ENCODE measurements at places on chromosomes 5 and 9.

DNA sequence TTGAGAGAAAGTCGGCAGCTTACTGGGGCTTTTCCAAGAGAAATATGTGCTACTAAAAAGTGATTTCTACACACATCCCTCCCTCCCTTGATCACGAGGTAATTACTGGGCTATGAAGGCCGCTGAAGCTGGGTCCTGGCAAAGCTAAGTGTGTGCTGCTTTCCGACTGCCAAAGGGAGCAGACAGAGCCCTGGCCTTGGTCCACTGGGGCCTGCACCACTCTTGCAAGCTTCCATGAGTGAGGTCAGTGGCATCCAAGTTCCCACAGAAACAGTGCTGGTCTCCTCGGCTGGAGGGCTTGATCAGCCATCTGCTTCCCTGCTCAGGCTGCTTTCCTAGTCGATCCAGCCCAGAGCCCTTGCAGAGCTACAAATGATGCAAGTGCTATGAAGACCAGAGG lies 154.8 kb upstream of the LHFPL2 start:
- no peak for DNase-seq

- DNase-seq: no peak
Measured at GRCh38 chr5:120228262-120229031, 235.7 kb upstream of the PRR16 start.

GRCh38 chr9:34701023-34701768 lies 8.7 kb downstream of the CCL21 start:
- peak; percentile 69 for DNase-seq

DNA sequence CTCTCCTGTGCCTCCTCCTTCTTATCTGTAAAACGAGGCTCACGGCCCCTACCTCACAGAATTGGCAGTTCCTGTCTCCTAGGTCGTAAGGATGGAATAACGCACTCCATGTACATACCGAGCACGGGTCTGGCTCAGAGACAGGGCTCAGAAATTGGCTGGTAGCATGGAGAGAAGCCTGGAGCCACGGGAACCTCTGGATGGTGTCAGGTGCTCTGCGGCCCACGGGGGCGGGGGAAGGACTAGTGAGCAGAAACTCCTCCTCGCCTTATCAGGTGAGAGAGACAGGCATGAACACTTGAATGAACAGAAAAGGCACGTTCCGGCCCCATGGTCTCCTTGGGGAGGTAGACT lies 15.4 kb upstream of the C5orf47 start:
- DNase-seq: peak; percentile 49

DNA sequence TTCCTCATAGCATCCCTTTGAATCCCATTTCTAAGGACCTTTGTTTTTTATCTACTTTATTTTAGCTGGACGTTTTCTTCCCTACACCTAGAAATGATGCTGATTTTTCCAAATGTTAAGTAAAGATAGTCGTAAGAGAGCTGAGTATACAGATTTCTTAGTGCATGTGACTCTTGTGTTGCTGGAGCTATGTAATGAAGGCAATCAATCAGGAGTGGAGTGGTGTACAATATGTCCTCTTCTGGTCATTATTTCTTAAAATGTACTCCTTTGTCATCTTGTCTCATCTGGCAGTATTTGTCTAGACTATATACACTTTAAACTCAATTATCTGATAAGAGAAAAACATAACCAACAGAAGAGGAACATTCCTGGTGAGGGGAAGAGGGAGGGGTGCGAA lies 13.5 kb downstream of the GAPT start:
- no peak for DNase-seq

DNA sequence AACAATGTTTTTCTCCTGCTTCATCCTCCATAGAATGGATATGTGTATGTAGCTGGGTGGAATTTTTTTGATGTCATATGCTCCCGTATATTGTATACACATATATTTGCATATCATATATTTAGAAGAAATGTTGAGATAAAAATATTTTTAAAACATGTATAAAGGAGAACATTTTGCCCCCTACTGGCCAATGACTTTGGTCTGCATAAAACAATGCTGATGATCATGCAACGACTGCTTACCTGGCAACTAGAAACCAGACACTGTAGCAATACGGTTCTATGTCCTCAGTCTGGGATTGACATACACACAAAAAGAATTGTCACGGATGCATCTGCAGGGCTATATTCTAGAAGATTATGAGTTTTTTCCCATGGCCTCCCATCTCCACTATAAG lies 503.6 kb downstream of the ELAVL2 start:
- DNase-seq: no peak

DNA sequence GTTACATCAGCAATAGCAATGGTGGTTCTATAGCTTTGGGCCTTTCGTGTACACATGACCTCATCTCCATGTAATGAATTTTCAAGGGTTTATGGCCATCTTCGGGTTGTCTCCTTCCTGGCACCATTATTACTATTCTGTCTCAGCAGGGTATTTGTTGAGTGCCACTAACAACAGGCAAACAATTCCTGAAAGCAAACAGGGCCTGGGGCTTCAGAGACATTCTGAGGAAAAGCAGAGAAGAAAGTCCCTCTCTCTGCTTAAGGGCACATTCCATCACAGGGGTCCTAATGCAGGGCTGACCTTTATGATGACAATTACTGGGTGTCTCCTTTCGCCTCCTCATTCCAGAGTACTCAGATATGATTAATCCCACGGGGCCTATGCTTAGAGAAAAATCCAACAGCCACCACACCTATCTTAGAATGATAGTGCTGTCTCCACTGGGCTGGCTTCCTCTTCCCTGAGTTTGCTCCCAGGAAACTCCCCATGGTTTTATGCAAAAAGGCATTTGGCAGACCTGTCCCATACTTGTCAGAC lies 540.2 kb upstream of the ZNF462 start:
- DNase-seq: no peak

- no peak for DNase-seq
Measured at GRCh38 chr9:116925121-116925520, 238.0 kb downstream of the TRIM32 start.

- no peak for DNase-seq
Measured at GRCh38 chr9:108395421-108395820, 460.4 kb downstream of the ACTL7B start.

GRCh38 chr5:66164044-66164790 lies 20.1 kb downstream of the SREK1 start:
- no peak for DNase-seq
